ENCODE measurements at places on chromosomes 7 and 10.

- no peak for DNase-seq
Observed at GRCh38 chr10:49082766-49083165, 32.6 kb downstream of the VSTM4 start.

- no peak for DNase-seq
Observed at GRCh38 chr7:159197066-159197975, 52.7 kb upstream of the VIPR2 start.

- DNase-seq, result no peak
Observed at GRCh38 chr7:75823198-75823910, 9.7 kb upstream of the CCL24 start.

GRCh38 chr7:95394370-95394769 lies 1.8 kb downstream of the PON3 start:
- DNase-seq, result no peak

- peak; percentile 14 for DNase-seq
Observed at GRCh38 chr7:131327049-131327625, 539 bp upstream of the MKLN1 start.
